ENCODE measurements at places on chromosomes 7 and 10. TPM values are rescaled to one million over a fixed set of nuclear protein-coding genes. Genes with fewer than 3 reads are reported as not detected.

The DYDC2 gene
- 0.14 TPM for total RNA-seq

The TRIL gene
- total RNA-seq: not detected

The TACR2 gene
- total RNA-seq: not detected

The KCP gene
- 0.03 TPM for total RNA-seq

The SCART1 gene
- 0.58 TPM for total RNA-seq

The FRAT1 gene
- total RNA-seq: 1.0 TPM

The NUP205 gene
- total RNA-seq: 99.3 TPM

The GGCT gene
- 78.3 TPM for total RNA-seq

The UNC5B gene
- total RNA-seq: 0.67 TPM

The TMEM273 gene
- not detected for total RNA-seq

The CYP2C18 gene
- not detected for total RNA-seq

The ASB15 gene
- total RNA-seq: not detected

The TYW1B gene
- total RNA-seq: 1.1 TPM

The EEPD1 gene
- 2.2 TPM for total RNA-seq

The ANTXRL gene
- not detected for total RNA-seq

The GNAT3 gene
- not detected for total RNA-seq

The MMS19 gene
- 107 TPM for total RNA-seq

The MYPN gene
- total RNA-seq: not detected

The SMO gene
- 10.9 TPM for total RNA-seq

The CDK14 gene
- 9.5 TPM for total RNA-seq

Data from foreskin keratinocyte (primary cell).